ENCODE measurements at places on chromosomes 3 and 15. TPM values are rescaled to one million over a fixed set of nuclear protein-coding genes. Genes with fewer than 3 reads are reported as not detected.

KY gene
- not detected for total RNA-seq

POC1A gene
- total RNA-seq: 20.0 TPM

CAND2 gene
- not detected for total RNA-seq

UBE2Q2 gene
- 20.1 TPM for total RNA-seq

ARIH1 gene
- total RNA-seq: 59.8 TPM

CCRL2 gene
- not detected for total RNA-seq

FOXB1 gene
- total RNA-seq: not detected

C3orf70 gene
- total RNA-seq: 2.4 TPM

ADAMTS7 gene
- total RNA-seq: not detected

FGD5 gene
- not detected for total RNA-seq

USP4 gene
- 9.2 TPM for total RNA-seq

CACNA1D gene
- 0.38 TPM for total RNA-seq

DNA sequence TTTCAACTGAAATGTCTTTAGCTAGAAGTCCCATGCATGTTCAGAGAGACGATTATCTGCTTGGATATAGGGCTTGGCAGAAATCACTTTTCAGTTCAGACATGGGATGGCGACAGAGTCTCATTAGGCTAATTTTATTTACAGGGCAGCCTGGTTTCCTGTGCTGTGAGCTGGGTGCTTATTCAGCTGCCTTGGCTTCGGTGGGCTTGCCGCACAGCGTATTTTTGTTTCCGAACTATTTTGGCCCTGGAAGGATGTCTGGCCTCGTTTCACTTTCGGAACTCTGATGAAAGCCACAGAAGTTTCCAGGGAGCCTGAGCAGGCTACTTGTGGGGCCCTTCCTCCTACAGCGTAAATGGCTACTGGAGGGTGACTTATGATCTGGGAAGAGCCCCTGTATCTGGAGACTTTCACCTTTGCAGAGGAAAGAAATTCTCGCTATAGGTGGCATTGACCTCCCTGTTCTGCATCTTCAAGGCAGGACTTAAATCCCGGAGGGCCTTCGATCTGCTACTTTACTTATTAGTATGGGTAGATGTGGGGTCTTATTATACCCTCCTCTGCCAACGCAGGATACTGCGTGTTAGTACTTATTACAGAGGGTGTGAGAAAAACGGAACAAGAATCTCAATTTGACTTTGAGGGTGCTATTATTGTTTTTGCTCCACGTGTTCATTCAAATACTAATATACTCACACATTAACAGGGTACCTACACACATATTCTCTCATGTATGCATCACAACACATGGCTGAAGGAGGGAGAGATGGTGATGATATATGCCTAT is 364.0 kb upstream of the RBMS3 start:
- DNase-seq: no peak

GRCh38 chr3:113895964-113896363 is 51.8 kb upstream of the ZDHHC23 start:
- DNase-seq: no peak

GRCh38 chr3:175198991-175199783 is 340.1 kb downstream of the NAALADL2 start:
- no peak for DNase-seq

DNA sequence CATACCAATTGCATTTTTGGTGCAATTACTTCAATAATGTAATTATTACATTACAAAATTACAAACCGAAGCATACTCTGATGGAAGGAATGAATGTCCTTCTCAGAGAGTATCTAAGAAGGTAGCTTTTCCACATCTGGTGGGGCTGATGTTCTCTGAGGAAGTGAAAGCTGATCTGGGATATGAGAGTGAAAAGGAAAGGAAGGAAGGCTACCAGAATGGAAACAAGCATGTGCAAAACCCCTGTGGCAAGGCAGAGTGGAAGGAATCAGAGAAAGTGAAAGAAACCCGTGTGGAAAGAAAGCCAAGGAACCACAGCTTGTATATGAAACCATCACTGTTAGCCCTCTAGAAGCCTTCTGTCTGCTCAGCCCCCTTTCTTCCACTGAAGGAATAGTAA is 35.3 kb upstream of the GOLGA8A start:
- DNase-seq: no peak

DNA sequence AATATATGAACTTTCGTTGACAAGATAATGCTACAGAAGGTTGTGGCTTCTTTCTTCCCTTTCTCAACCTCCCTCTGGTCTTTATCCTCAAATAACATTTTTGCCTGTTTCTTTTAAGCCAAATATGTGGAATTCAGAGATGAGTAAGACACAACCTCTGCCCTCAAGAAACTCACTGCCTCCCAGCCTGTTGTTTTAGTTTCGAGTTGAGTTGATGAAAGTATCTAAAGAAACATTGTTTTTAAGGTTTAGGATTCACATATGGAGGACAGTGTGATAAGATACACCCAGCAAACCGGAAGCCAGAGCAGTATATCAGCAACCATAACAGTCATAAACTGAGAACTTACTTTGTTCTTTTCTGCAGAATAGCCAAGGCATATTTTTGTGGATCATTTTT is 218.6 kb downstream of the THSD4 start:
- DNase-seq: no peak

DNA sequence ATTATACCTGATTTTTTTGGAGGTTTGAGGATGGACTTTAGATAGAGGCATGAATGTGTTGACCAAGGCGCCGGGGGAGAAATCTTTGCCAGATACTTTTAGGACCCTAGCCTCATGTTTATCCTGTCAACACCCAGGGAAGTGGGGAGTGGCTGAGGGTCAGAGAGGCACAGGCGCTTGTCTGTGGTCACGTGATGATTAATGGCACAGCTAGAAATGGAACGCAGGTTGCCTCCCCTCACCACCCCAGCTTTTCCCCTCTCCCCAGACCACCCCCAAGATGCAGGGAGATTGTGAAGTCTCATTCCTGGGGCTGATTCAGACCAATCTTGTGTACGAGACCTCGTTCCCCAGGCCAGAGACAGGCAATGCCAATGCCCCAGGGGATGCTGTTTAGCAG is 218.4 kb upstream of the LINGO1 start:
- DNase-seq: no peak

DNA sequence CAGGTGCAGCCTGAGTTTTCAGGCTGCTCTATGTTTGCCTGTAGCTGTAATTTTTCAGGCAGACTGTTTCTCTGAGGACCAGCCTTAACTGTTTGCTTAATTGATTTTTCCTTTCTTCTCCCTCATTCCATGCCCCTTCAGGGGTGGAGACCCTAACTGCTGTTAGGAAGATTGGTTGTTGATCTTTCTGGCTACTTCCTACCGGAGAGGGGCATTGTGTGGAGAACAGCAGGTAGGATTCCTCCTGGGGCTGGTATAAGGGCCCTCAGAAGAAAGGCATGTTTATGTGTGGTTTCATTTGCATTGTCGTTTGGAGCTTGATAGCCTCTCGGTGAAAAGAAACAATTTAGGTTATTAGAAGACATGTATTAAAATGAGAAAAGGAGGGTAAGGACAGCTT is 56.9 kb upstream of the GOLGA6L2 start:
- DNase-seq: no peak

DNA sequence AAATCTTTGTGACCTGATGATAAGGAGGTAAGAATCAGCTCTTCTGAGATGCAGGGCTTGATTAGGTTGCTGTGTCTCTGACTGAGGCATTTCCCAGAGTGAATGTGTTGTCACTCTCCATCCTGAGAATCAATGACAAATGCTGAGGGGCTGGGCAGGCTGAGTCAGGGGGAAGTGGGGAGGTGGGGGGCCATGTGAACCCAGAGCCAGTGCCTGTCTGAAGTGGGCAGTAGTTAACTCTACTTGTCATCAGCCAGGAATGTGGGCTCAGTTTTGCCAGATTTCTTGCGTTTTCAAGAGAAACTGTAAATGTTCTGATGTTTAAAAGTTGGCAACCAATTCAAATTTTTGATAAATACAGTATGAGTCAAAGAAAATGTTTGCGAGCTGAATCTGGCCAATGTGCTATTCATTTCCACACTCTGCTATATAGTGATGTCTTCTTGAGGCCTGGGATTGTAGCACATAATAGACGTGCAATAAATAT is 3.1 kb upstream of the BNC1 start:
- no peak for DNase-seq

DNA sequence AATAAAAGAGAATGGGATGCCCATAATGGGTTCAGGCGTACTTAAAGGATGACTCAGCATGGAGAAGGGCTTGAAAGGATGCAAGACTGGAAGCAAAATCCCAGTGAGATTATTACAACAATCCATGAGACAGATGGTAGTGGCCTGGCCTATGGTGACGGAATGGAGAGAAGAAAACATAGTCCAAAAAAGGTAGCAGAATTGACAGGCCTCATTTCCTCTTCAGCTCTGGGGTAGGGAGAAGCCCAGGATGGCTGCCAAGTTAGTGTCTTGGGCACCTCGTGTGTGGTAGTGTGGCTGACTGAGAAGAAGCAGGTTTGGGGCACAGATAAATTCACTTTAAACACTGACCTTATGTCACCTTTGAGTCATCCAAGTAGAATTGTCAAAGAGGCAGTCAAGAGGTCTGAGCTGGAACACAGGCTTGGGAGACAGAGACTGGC is 18.1 kb downstream of the MB21D2 start:
- DNase-seq: no peak

DNA sequence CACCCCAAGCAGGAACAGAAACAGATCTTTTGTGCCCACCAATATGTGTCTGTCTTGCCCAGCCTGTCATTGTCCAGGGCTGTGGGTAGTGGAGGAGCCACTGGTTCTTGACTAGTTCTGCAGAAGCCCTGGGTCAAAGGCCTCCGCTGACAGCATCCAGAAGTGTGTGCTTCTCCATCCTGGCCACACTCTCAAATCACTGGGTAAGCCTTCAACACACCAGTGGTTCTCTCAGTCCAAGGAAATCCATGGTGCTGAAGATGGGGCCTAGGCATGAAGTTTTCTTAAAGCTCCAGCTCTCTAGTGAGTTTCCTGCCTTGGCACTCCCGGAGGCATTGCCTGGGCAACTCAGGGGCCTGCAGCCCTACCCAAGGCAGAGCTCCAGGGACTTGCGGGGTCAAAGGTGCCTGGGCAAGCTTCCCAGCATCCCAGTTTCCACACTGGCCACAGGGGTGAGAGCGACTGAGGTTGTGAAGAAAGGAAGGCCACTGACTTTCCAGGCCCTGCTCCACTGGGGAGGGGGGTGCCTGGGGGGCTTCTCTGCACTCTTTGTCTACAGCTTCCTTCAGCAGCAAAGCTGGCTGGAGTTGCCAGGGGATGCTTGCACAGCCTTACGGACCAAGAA is 37.9 kb upstream of the RPL32 start:
- no peak for DNase-seq

GRCh38 chr15:39506146-39506545 is 74.7 kb upstream of the THBS1 start:
- no peak for DNase-seq

GRCh38 chr3:99862208-99862607 is 44.5 kb downstream of the CMSS1 start:
- no peak for DNase-seq

DNA sequence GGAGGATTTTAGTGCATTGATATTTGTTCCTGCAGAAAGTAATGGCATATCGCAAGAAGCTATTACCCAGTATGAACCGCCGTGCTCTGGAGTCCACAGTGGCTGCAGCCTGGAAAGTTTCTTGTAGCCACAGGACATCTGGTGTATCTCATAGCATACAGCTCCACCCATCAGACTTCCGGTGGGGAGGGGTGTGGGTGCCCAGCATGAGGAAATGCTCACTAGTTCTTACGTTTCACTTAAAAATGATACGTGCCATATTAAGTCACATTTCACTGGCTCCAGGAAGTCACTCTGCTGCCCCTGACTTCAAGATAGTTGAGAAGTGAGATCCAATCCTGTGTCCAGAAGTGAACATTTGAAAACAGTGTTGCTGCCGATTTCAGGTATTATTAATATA is 990.4 kb downstream of the GBE1 start:
- no peak for DNase-seq

DNA sequence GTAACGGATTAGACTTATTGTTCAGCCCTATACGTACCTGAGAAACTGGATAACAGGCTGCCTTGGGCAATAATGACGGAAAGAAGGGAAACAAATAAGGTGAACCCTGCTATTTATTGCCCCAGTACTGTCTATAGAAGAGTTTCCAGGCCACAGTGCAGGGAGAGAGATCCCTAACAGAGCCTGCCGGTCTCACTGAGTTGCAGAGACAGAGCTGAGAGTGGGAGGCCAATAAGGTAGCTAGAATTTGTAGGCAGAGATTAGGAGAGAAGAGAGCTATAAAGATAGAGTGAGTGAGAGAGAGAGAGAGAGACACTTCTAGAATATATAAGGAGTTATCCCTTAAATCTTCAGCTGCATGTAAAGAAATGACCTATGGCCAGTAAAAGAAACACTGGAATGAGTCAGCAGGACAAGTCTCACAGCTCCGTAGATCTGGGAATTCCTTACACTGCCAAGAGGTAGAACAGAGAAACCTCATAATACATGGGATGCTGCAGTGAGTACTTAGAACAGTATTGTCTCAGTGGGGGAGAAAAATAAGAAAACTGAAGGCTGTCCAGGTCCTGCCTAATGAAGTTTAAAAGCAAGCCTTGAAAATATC is 51.8 kb downstream of the ST3GAL6 start:
- DNase-seq: no peak

GRCh38 chr3:72113564-72113963 is 328.6 kb upstream of the PROK2 start:
- DNase-seq: no peak

DNA sequence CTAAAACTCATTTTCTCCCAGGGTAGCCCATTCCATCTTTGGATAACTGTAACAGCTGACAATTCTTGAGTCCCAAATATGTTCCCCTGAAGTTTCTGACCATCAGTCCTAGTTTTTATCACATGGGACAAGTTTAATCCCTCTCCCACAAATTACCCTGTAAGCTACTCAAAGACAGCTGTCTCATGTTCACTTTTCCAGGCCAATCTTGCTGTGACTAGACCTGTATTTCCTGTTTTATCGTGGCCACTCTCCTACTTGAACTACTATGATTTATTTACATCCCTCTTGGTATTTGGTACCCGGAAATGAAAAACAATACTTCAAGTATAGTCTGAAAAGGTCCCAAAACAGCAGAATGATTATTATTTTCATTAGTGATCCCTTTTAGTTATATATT is 95.1 kb upstream of the MEX3B start:
- no peak for DNase-seq

GRCh38 chr3:177665122-177665808 is 468.0 kb upstream of the TBL1XR1 start:
- no peak for DNase-seq

DNA sequence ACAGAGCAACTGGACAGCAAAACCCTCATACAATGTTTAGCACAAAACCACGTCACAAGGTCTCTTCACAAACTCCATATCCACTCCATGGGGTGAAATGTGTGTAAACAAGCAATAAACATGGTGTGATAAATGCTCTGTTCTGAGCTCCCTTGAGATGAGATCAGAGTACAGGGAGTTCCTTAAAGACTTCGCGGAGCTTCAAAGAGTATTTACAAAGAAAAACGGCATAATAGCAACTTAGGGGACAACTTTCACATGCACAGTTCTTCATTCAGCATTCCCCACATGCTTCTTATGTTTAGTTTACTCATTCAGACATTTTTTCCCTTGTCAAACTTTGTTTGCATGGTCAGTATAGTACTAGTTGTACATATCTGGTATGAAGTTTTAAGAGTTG is 52.5 kb upstream of the SUCLG2 start:
- peak; percentile 18 for DNase-seq

- no peak for DNase-seq
These were observed 19.4 kb downstream of the CDV3 start for GRCh38 chr3:133592843-133593242.

- DNase-seq: no peak
These were observed 570.5 kb upstream of the CFAP20DC start for GRCh38 chr3:59620325-59620724.

- DNase-seq: peak; percentile 25
These were observed 2.5 kb downstream of the UBP1 start for GRCh38 chr3:33437556-33438283.

- no peak for DNase-seq
These were observed 82.0 kb upstream of the LRIG1 start for GRCh38 chr3:66582721-66583423.

Data from HepG2 (cell line).